ENCODE measurements at places on chromosomes 11 and 22. TPM values are rescaled to one million over a fixed set of nuclear protein-coding genes. Genes with fewer than 3 reads are reported as not detected.

DNA sequence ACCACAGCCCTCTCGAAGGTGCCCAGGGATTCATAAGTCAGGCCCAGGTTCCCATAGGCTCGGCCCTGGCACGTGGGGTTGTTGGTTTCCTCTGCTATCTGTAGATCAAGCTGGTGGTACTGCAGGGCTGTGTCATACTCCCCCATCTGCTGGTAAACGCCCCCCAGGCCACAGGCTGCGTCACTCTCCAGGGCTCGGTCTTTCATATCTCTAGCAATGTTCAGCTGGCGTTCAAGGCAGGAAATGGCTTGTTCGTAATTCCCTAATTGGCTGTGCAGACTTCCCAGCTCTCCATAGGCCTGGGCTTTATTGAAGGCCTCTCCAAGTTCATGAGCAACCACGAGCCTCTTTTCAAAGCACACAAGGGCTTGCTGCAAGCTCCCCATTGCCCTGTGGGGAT, 186.4 kb upstream of the PITPNB start:
- H3K4me3 ChIP-seq, result no peak overlapping the region
- H3K27me3 ChIP-seq, result no peaks in the 10 kb centered on the region
- H3K4me1 ChIP-seq, result no peaks in the 10 kb centered on the region
- DNase-seq, result no peak
- H3K36me3 ChIP-seq, result no peaks in the 10 kb centered on the region
- no peak overlapping the region for H3K27ac ChIP-seq

Gene ME3
- total RNA-seq, result 1.0 TPM

DNA sequence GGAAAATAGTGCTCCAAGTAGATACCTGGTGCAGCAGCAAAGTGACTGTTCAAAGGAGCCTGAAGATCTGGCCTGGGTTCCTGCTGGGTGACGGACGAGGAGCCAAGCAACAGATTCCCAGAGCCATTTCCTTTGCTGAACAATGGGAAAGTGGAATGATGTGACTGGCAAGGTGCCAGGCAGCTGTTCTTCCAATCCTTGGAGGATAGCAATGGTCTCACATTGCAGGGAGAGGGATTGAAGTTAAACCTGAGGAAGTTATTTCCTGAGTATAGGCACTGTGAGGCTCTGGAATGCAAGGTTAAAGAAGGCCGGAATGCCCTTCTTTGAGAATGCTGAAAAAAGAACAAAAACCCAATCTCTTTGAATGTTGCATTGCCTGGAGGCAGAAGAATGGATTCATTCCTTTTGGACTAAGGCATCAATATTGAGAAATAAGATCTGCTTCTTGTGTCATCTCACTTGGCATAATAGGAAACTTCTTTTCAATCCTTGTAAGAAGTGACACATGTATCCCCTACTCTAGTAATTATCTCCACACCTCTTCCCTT, 223.8 kb downstream of the BLID start:
- no peaks in the 10 kb centered on the region for H3K36me3 ChIP-seq
- no peak overlapping the region for H3K27ac ChIP-seq
- no peaks in the 10 kb centered on the region for H3K27me3 ChIP-seq
- no peak overlapping the region for H3K4me3 ChIP-seq
- no peaks in the 10 kb centered on the region for H3K4me1 ChIP-seq
- DNase-seq, result no peak

GRCh38 chr11:44030996-44031395, 16.8 kb upstream of the ACCSL start:
- no peak for DNase-seq
- no peak overlapping the region for H3K4me3 ChIP-seq
- H3K4me1 ChIP-seq, result no peaks in the 10 kb centered on the region
- no peak overlapping the region for H3K27ac ChIP-seq

- no peaks in the 10 kb centered on the region for H3K36me3 ChIP-seq
- no peaks in the 10 kb centered on the region for H3K4me1 ChIP-seq
- H3K4me3 ChIP-seq, result no peak overlapping the region
- H3K27me3 ChIP-seq, result no peaks in the 10 kb centered on the region
- DNase-seq, result no peak
Measured at GRCh38 chr22:20646415-20646814, 127.5 kb upstream of the SERPIND1 start.

DNA sequence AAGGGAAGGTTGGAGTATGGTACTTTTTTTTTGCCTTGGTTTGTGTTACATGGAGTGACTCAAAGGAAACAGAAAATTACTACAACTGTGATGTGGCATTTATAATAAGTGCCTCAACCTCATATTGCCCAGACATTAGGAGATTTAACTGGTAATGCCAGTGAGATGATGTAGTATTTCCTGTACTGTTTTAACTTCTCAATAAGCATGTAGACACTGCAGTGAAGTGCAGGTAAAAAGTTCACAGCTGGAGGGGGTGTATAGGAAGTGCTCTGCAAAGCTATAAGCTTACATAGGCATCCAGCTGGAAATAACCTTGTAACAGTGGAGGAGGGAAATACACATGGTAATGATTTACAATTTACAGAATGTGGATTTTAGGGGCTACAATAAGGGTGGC, 138.2 kb upstream of the MTMR2 start:
- no peaks in the 10 kb centered on the region for H3K27me3 ChIP-seq
- H3K36me3 ChIP-seq, result no peaks in the 10 kb centered on the region
- DNase-seq, result no peak
- H3K4me3 ChIP-seq, result no peak overlapping the region

DNA sequence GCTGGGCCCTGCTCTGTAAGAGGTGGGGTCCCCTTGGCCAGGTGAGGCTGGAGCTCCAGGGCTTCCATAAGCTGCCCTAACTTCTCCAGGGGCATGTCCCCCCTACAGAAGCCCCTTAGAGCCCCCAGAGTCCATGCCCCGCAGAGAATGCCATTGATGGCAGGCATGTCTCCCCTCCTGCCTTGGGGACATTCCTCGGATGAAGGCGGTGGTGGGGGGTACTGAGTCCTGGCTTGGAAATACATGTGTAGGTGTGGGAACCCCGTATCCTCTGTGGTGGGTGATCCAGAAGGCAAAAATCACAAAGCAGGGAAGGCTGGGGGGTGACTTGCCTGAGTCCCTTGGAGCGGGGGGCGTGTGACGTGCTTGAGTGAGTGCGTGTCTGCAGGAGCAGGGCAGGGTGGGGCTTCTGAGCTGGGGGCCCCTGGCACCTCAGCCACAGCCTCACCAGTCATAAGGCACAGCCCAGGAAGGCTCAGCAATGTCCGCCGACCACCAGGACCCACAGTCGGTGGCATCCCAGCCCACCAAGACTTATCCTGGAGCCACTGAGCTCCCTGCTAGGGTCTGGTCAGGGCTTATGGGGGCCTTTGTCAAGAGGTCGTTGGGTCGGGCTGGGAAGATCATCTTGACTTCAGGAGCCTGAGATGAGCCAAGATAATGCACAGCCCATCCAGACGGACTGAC, 69.8 kb upstream of the KCNQ1OT1 start:
- H3K27me3 ChIP-seq, result no peaks in the 10 kb centered on the region
- H3K4me3 ChIP-seq, result no peak overlapping the region
- no peaks in the 10 kb centered on the region for H3K36me3 ChIP-seq

Gene SAA4
- total RNA-seq, result not detected

Gene CASTOR1
- total RNA-seq, result 4.0 TPM

DNA sequence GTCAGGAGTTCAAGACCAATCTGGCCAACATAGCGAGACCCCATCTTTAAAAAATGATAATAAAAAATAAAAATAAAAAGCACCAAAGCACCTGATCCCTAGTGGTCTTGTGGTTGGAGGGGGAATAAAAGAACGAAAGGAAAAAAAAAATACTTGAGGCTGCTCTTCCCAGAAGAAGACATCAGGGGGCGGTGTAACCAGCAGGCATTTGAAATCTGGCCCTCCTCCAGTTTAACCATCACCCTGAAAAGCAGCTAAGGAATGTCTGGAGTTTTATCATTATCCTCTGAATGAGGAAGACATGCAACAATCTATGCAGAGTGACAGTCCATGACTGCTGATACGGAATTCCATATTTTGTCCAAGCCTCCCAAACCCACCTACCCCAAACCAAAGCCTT, 5.6 kb upstream of the KCTD17 start:
- H3K4me1 ChIP-seq, result no peaks in the 10 kb centered on the region
- H3K4me3 ChIP-seq, result no peak overlapping the region
- no peaks in the 10 kb centered on the region for H3K36me3 ChIP-seq
- H3K27ac ChIP-seq, result no peak overlapping the region

DNA sequence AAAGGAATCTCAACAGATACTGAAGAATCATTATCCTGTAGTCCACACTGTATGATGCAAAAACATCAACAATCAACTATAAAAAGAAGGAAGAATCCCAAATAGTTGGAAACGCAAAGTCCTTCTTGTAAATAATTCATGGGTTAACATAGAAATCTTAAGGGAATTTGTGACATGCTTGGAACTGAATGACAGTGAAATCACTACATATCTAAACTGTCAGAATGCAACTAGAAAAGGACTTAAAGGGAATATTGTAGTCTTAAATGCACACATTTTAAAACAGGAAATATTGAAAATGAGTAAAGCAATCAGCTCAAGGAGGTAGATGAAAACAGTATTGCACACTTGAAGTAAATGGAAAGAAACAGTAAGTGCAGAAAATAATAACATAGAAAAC, 147.6 kb upstream of the MPPED2 start:
- no peaks in the 10 kb centered on the region for H3K27me3 ChIP-seq
- no peak overlapping the region for H3K27ac ChIP-seq
- H3K4me1 ChIP-seq, result no peaks in the 10 kb centered on the region
- H3K36me3 ChIP-seq, result no peaks in the 10 kb centered on the region
- no peak for DNase-seq

DNA sequence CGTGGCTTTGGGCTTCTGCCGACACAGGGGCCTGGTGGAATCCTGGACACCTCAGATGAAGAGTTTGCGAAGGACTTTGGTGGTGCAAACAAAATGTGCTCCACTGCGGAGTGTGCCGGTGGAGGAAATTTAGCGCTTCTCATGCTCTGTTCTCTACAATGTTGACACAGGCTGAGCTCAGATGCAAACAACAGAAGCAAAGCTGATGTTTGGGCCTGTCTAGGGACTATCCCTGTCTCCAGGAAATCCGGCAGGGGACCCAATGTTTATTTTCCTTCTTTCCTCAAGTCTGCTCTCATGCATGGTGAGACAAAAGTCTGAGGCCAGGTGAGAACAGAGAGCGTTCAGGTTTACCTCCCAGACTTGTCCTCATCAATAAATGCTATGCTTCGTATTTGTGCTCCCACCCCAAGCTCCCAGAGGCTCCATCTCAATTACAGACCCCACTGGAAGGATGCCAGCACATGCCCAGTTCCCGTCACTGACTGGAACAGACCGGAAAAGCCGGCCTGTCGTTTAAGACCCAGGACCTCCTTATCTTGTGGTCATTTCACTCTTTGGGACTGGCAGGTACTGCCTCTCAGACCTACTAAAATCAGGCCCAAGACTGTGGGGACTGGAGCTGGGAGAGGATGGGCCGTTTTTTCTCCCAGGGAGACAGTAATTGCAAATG, 105.7 kb upstream of the B3GAT1 start:
- no peaks in the 10 kb centered on the region for H3K36me3 ChIP-seq
- H3K27me3 ChIP-seq, result no peaks in the 10 kb centered on the region
- no peak overlapping the region for H3K27ac ChIP-seq
- no peak overlapping the region for H3K4me3 ChIP-seq

Gene RIBC2
- total RNA-seq, result 9.6 TPM

GRCh38 chr11:7563281-7563680, 49.5 kb downstream of the PPFIBP2 start:
- no peaks in the 10 kb centered on the region for H3K27me3 ChIP-seq
- H3K36me3 ChIP-seq, result no peaks in the 10 kb centered on the region
- no peak overlapping the region for H3K27ac ChIP-seq
- H3K4me1 ChIP-seq, result no peaks in the 10 kb centered on the region
- DNase-seq, result no peak
- H3K4me3 ChIP-seq, result no peak overlapping the region

Gene LGALS1
- 223 TPM for total RNA-seq

- no peak overlapping the region for H3K4me3 ChIP-seq
- H3K27ac ChIP-seq, result no peak overlapping the region
- H3K36me3 ChIP-seq, result no peaks in the 10 kb centered on the region
- no peak for DNase-seq
- H3K27me3 ChIP-seq, result peaks cover 4% of the 10 kb centered on the region
Measured at GRCh38 chr22:43543522-43544288, 131.9 kb downstream of the MPPED1 start.

Gene ARHGAP42
- total RNA-seq, result 0.09 TPM

GRCh38 chr22:44412136-44412731, 85.8 kb downstream of the RTL6 start:
- H3K36me3 ChIP-seq, result no peaks in the 10 kb centered on the region
- no peak overlapping the region for H3K27ac ChIP-seq
- DNase-seq, result peak; percentile 26

DNA sequence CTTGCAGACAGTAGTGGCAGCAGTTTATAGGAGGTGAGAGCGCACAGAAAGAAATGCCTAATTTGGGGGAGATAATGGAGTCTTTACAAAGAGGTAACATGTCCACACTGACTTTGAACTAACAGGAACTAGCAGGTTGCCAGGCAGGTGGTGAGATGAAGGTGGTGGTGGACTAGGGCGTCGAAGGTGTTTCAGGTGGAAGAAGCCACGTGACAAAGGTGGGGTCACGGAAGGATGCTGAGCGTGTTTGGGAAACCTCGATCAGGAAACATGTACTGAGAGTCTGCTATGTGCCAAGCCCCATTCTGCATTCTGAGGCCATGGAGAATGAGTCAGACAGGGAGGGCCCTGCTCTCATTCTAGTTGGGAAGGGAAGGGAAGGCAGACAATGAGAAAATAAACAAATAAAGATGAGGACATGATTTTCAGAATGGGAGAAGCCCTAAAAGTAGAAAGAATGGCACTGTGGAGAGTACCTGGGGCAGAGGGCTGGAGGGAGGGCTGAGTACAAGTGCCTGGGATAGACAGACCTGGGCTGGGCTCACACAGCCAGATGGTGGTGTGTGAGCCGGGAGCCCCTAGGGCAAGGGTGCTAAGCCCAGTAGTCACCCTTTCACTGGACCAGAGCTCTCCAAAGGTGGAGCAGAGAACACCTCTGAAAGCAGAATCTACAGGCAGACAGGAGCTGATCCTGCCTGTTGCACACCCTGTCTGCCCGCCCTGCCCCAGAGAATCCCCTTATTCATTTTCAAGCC, 16.2 kb upstream of the NNMT start:
- no peak overlapping the region for H3K27ac ChIP-seq
- no peaks in the 10 kb centered on the region for H3K27me3 ChIP-seq
- DNase-seq, result no peak
- H3K4me1 ChIP-seq, result no peaks in the 10 kb centered on the region
- H3K36me3 ChIP-seq, result no peaks in the 10 kb centered on the region

Gene AQP11
- 0.11 TPM for total RNA-seq

GRCh38 chr11:1201395-1202153, 21.3 kb upstream of the MUC5B start:
- H3K4me1 ChIP-seq, result no peaks in the 10 kb centered on the region
- H3K27me3 ChIP-seq, result no peaks in the 10 kb centered on the region
- H3K36me3 ChIP-seq, result no peaks in the 10 kb centered on the region

Gene KIRREL3
- not detected for total RNA-seq

Gene OR51B2
- not detected for total RNA-seq

Gene GAL3ST1
- 0.13 TPM for total RNA-seq

GRCh38 chr22:26602127-26602526, 12.2 kb upstream of the TPST2 start:
- H3K27me3 ChIP-seq, result no peaks in the 10 kb centered on the region
- no peak for DNase-seq
- H3K27ac ChIP-seq, result no peak overlapping the region

Data from CD8-positive, alpha-beta memory T cell (primary cell).